ENCODE measurements at places on chromosomes 7 and 10. TPM values are rescaled to one million over a fixed set of nuclear protein-coding genes. Genes with fewer than 3 reads are reported as not detected.

DNA sequence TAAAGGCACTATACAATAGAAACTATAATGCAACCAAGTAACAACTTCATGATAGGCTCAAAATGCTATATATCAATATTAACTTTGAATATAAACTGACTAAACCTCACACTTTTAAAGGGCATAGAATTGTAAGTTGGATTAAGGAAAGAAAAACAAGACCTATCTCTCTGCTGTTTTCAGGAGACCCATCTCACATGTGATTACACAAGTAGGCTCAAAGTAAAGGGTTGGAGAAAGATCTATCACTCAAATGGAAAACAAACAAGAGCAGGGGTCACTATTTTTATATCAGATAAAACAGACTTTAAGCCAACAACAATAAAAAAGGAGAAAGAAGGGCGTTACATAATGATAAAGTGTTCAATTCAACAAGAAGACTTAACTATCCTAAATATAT is 155.5 kb downstream of the CDK14 start:
- no peak for DNase-seq

The RELN gene
- 7.5 TPM for total RNA-seq

The DOCK1 gene
- 69.7 TPM for total RNA-seq

DNA sequence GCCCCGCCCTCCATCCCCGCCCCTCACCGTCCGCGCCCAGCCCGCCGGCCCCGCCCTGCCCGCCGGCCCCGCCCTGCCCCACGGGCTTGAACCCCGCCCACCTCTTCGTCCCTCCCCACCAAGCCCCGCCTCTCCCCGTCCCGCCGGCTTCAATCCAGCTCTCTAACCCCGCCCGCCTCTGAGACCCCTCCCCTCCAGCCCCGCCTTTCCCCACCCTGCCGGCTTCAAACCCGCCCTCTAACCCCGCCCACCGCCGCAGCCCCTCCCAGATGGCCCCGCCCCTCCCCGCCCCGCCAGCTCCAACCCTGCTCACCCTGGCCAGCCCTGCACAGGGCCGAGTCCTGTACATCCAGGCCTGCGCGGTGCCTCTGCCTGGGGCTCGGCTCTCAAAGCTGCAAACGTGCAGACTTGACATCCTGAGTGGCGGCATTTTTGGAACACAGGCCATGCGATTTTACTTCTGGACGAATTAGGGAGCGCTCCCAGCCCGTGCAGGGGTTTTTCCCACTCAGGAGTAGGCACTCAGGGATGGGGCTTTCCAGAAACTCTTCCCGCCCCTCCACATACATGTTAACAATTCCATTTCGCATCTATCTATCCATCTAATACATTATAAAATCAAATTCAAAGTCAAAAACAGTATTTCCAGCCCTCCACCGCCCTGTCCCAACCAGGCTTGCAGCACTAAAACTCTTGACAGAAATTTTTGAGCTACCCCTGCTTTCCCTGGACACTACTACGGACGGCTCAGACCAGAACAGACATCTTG is 477 bp upstream of the NMT2 start:
- peak; percentile 96 for DNase-seq

DNA sequence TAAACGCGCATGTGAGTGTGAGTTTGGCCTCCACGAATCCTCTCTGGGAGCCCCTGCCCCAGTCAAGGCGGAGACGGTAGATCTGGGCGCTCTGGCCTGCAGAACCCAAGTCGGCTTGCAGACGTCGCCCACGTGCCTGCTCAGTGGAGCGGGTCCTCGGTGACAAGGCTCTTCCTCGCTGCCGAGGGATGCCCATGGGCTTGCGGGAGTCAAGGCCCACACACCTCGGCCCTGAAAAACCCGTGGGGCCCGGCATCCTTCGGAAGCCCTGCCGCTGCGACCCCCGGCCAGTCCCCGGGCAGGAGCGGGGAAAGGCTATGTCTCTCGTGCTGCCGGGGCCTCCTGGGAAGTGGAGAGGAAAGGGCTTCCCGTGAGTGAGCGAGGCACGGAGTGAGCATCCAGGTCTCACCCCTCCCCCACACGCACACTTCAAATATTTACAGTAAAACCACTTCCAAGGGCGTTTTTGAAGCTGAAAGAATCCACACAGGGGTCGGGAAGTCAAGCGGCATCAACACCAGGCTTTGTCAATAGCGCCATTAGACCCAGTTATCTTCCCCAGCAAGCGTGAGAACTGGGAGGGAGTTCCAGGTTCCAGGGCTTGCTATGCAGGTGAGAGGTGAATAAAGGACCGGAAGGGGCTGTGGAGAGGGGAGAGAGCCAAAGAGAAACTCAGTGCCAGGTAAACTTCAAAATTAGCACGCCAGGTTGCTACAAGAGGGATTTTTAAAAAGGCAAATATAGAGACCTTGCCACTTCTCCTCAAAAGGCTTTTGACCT is 1.1 kb upstream of the MNX1 start:
- DNase-seq: no peak

- DNase-seq: no peak
Measured at GRCh38 chr7:151011097-151011409, 13.2 kb downstream of the ATG9B start.
